ENCODE measurements at places on chromosomes 12 and 14.
A peak's percentile ranks its signal among the peaks of the same experiment; 100 is the strongest.

DNA sequence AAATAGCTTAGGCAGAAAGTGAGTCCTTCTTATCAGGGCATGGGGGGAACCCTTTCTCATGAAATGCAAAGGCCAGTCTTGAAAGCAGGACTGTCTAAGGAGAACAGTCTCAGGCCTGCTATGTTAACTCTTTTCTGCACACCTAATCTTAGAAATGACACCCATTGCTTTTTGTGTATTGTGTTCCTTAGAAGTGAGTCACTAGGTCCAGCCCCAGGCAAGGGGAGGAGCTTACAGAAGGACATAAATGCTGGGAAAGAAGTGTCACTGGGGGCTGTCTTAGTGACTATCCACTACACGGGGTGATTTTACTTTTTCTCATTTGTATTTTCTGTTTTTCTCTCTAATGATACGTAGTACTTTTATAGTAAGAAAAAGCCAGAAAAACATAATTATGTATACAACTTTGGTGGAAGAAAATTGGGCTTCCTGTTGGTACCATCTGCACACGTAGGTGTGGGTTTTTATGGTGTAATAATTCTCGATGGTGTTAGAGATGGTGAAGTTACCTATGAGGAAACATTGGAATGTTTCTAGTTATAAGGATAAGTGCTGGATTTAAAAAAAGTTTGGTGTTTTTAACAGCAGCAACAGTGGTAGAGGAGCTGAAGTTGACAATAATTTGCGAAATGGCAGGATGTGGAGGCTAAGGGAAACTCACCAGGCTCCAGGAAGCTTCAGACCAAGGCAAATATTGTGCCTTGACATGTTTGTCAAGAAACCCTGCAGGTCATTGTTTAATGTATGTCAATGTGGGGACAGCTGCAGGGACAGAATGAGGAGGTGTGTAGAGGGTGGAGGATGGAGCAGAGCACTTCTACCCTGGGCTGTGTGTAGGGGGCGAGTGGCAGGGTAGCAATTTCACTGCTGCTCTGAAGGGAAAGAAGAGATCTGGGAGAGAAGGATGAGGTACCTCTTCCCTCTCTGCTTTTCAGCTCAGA lies 214.9 kb downstream of the KTN1 start:
- DNase-seq, result no peak

- DNase-seq, result no peak
Measured at GRCh38 chr12:88309546-88309945, 167.4 kb downstream of the TMTC3 start.

GRCh38 chr12:15194456-15195368 lies 26.5 kb downstream of the RERG start:
- no peak for DNase-seq

DNA sequence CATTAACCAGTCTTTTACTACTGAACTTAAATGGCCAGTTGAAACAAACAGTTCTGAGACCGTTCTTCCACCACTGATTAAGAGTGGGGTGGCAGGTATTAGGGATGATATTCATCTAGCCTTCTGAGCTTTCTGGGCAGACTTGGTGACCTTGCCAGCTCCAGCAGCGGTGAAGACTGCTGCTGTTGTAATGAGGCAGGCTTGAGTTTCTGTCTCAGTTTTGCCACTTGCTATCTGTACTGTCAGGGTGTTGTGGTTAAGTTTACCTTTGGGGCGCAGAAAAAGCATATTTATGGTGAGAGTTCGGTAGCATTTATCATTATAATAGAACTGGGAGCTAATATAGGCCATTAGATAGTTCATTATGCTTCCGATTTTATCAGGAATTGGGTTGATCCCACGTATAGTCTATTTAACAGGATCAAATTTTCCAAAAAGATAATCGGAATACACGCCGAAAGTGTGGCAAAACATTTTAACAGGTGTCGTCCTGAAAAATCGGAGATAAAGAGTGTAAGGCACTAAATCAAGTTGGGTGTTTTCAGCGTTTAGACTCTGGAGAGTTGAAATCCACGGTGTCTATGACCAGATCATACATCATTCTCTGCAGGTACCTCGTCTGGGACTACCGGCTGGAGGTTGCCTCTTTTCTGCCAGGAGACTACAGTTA lies 688 bp upstream of the NECAP1 start:
- DNase-seq, result peak; percentile 52

GRCh38 chr12:7929083-7929792 lies 6.7 kb downstream of the SLC2A3 start:
- DNase-seq, result no peak

DNA sequence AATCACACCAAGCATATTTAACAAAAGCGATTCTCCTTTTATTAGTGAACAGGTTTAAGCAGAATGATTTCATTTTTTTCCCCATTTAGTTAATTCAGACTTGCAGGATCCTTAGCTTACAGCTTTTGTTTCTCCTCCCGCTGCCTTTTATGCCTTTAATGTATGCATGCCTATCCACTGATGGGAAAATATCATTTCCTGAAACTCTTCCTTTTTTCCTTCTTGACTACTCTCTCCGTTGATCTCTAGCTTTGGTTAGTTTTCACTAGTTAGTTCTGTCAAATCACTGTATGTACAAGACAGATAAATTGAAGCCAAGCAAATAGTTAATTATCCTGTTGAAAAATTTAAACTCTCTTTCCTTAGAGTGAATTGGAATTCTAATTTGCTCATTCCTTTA lies 26.3 kb downstream of the NKX2-1 start:
- DNase-seq, result no peak

DNA sequence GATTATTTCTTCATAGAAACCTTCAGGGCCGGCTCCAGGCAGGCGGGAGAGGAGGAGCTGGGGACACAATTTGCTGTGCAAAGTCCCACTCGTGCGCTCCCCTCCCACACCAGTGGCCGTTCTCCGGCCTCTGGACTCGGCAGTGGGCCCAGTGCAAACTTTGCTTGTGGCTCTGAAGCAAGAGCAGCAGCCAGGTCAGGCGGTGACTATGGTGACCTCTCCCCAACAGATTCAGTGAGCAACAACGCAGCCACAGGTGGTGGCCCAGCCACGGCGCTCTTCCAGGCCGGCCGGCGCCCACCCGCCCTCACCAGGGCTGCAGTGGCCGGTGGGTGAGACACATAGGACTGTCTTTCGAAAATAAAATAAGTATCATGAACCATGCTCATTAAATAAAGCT lies 29.5 kb downstream of the VPS37B start:
- DNase-seq, result no peak

GRCh38 chr14:53621433-53621832 lies 335.2 kb downstream of the BMP4 start:
- no peak for DNase-seq

DNA sequence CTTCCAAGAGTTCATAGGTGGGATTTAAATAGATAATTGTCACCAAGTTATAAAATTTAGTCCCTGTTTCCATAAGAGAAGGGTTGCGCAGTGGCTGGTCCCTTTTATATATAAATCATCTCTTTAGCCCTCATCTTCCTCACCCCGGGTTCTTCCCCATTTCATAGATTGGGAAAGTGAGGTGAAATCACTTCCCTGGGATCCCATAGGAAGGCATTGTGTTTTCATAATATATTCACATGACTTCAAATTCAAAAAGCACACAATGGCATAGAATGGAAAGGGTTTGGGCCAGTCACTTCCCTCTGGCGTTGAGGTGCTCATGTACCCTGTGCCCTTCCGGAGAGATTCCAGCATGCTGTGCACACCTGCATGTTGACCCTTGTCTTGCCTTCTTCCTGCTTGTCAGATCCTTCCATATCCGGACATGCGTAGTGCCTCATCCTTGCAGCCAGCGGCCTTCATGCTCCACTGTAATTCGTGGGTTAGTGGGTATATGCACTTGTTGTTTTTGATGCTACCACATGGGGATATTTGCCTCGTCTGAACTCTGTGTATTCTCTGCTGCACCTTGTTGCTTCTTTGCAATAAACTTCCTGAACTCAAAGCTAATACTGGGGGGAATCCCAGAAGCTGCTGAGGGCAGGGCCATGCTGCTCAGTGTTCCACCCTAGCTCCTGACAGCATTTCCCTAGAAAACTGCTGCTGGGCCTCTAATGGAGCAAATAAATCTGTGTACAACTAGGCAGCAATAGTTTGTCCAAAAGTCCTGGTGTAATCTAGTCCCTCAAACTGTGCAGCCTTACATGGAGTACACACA lies 59.6 kb downstream of the ANAPC7 start:
- no peak for DNase-seq

- DNase-seq, result no peak
Measured at GRCh38 chr12:58503731-58504130, 416.6 kb downstream of the LRIG3 start.

DNA sequence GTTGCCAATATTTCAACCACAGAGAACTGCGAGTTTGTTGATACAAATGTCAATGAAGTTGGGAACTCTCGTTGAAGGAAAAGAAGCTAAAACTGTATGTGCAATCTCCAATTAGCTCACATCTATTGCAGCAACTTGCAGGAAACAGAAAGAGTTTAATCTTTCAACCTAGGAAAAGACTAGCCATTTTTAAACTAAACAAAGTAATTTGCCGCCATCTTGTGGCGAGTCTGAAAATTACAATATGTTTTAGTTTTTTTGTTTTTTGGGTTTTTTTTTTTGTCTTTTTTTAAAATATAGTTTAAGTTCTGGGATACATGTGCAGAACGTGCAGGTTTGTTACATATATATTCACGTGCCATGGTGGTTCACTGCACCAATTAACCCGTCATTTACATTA lies 131.2 kb upstream of the FOXG1 start:
- DNase-seq, result no peak

DNA sequence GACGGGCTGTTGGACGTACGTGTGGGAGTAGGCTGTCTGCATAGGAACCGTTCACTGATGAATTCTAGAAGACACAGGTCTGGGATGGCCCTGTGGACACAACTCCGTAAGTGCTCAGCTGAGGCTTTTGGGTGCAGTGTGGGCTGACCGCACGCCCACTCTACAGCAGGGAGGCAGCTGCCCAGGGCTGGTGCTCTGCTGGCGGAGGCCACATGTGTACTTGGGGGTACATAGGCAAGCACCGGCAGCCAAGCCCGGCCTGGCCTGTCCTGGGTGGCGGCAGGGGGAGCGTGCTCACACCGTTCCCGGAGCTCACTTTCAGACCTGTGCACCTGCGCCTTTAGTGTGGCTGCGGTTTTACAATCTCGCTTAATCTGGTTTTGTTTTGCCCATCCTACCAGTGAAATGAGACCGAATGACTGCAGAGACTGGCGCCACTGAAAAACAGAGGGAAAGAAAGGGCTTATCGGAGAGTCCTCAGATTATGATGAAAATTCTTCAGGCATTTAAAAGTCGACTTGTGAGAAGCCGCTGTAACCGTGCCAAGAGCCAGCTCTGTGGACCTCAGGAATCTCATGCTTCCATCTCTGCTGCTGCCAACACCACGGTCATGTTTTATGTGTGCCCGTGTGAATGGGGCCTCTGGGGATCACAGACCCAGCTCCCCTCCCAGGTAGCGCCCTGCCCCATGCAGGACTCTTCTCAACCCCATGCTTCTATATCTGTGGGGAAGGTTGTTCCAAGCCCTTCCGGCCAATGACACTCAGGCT lies 45.8 kb downstream of the SSH1 start:
- DNase-seq, result no peak
